ENCODE measurements at places on chromosomes 3 and 15.

DNA sequence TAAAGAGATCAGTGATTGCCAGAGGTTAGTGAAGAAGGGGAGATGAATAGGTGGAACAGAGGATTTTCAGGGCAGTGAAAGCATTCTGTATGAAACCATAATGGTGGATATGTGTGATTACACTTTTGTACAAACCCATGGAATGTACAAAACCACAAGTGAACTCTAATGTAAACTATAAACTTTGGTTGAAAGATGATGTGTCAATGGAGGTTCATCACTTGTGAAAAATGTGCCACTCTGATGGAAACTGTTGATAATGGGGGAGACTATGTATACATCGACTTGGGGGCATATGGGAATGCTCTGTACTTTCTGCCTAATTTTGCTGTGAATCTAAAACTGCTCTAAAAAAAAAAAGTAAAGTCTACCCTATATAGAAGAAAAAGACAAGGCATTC, 68.7 kb upstream of the ARHGEF3 start:
- DNase-seq: no peak

GRCh38 chr3:2851361-2851760, 258.8 kb downstream of the IL5RA start:
- DNase-seq: no peak

- DNase-seq: peak; percentile 70
Observed at GRCh38 chr3:124360563-124360962, 368.6 kb upstream of the ROPN1 start.

DNA sequence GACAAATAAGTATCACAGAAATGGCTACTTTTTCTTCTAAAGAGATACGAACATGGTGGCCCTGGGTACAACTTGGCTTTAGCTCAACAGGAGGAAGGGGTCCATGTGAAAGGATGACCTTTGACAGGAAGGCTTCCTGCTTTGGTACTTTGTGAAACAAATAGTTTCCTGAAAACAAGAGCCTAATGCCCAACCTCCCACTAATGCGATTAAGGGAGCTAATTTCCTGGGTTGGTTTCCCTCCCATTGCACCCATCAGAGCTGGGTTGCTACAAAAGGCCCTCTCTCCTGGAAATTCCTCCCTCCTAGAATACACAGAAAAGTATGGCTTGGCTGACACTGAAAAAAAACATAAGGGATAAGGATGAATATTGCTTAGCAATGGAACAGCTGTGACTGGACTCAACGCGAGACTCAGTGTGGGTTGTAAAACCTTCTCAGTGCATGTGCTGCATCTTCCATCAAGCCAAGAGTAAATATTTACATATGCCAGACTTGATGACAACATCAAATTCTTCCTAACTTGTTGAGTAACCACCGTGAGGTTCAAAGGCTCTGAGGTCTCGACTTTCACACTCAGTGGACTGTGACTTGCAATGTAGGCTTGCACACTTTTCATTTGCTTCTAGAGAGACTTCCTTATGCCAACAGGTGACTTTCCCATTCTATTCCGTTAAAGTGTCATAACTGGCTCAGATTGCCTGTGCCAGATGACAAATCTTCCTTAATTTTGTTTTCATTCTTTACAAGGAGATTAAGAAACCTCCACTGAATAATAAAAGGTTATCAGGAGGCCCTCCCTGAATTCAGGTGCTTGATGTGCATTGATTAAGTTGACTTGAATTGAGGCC, 60.1 kb downstream of the ADAMTS9 start:
- no peak for DNase-seq

DNA sequence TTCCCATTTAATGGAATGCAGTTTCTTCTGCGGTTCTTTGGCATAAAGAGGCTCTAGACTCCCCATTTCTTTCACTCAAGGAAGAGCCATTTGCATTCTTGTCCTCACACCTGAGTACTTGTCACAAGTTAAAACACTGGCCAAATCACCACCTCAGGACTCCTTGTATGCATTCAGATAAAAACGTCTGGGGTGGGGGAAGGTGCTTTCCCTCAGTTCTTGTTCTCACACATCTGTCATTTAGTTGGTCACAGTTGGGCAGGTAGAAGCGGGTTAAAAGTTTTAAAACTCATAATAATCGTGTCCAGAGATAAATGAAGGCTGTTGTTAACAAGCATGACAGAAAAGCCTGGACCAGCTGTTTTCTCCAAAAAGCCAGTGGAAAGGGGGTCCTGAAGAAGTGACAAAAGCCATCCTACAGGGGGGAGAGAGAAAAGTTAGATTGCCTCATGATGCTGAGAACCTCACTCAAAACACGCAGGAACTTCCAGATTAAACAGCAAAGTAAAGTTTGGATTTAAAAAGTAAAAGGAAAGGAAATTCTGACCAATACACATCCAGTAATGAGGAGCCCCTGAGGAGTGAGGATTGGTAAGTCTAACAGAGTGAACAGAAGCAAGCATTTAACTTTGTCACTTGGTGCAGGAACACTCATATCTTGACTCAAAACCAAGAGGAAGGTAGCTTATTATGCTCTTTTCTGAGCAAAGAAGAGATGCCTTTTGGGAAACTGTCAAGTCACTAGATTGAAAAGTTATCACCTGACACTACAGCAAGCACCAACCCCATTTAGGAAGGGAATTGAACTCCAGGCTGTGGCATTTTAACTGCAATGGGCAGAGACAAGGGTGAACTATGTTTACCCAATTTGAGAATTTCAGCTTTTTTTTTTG, 2.8 kb downstream of the BCL2L10 start:
- DNase-seq: no peak

Data from eye (tissue), 1 donor.